ENCODE measurements at places on chromosomes 7 and 10. TPM values are rescaled to one million over a fixed set of nuclear protein-coding genes. Genes with fewer than 3 reads are reported as not detected.

GRCh38 chr7:87426160-87426559, 49.3 kb downstream of the ABCB4 start:
- no peaks in the 10 kb centered on the region for H3K27me3 ChIP-seq
- no peak for DNase-seq
- H3K4me1 ChIP-seq: no peaks in the 10 kb centered on the region
- H3K27ac ChIP-seq: no peak overlapping the region
- no peak overlapping the region for H3K4me3 ChIP-seq

KCP gene
- 0.13 TPM for total RNA-seq

- H3K4me3 ChIP-seq: no peak overlapping the region
- peaks cover 5% of the 10 kb centered on the region for H3K4me1 ChIP-seq
- H3K27ac ChIP-seq: no peak overlapping the region
- H3K27me3 ChIP-seq: no peaks in the 10 kb centered on the region
- no peaks in the 10 kb centered on the region for H3K36me3 ChIP-seq
Observed at GRCh38 chr7:16080131-16080530, 341.2 kb downstream of the CRPPA start.

WDFY4 gene
- total RNA-seq: 4.6 TPM

DNA sequence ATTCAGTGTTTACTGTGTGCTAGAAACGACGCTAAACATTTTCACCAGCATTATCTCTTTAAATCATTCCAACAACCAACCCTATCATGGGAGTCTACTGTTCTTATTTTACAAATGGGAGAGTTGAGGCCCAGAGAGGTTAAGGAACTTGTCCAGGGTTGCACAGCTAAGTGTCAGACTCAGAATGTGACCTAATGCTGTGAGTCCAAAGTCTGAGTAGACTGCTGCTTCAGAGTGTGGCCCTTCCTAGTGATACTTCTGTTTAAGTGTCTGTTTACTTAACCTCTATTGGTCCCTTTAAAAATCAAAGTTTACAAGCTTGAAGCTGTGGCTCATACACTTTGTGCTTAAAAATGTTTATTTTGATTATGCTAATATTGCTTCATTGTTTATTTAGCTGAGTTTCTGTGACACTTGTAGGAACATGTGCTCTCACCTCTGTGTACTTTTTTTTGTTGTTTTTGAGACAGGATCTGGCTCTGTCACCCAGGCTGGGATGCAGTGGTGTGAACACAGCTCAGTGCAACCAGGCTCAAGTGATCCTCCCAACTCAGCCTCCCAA, 84.4 kb upstream of the SYPL1 start:
- no peak overlapping the region for H3K27ac ChIP-seq
- no peak overlapping the region for H3K4me3 ChIP-seq
- H3K27me3 ChIP-seq: no peaks in the 10 kb centered on the region
- DNase-seq: no peak
- H3K4me1 ChIP-seq: peaks cover 14% of the 10 kb centered on the region

HTR7 gene
- 0.39 TPM for total RNA-seq

TMEM196 gene
- total RNA-seq: not detected

ANXA8 gene
- total RNA-seq: not detected

GRCh38 chr7:87156709-87157108, 4.5 kb downstream of the DMTF1 start:
- peak overlapping the region; percentile 17 for H3K27ac ChIP-seq
- no peak overlapping the region for H3K4me3 ChIP-seq
- no peaks in the 10 kb centered on the region for H3K36me3 ChIP-seq
- no peaks in the 10 kb centered on the region for H3K27me3 ChIP-seq

DNA sequence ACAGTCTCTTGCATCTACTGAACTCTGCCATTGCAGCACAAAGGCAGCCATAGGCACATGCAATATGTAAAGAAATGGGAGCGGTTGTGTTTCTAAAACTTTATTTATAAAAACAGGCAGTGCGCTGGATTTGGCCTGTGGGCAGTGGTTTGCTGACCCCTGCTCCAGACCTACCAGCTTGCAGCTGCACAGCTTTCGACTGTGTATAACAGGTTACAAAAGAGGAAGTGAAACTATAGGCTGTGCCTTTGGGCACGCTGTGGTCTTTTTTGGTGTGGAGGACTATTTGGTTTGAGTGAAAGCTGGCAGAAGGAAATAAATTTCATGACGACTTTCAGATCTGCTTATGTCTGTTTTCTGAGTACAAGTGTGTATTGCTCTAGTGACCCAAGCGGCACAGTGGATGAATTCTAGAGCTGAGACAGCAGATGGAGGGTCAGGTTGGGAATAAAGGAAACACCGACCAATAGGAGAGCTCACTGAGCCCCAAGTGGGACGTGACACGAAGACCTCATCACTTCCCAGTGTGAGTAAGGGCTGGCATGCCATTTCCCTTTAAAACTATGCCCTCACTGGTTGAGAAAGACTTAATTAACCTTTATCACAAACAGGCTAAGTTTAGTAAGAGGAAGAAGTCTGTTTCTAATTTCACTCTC, 152.7 kb downstream of the ANK3 start:
- H3K36me3 ChIP-seq: no peaks in the 10 kb centered on the region
- no peak overlapping the region for H3K4me3 ChIP-seq
- DNase-seq: no peak
- H3K27me3 ChIP-seq: no peaks in the 10 kb centered on the region
- peaks cover 25% of the 10 kb centered on the region for H3K4me1 ChIP-seq
- H3K27ac ChIP-seq: no peak overlapping the region

ENTPD1 gene
- 32.4 TPM for total RNA-seq

PCGF5 gene
- total RNA-seq: 57.5 TPM

DNA sequence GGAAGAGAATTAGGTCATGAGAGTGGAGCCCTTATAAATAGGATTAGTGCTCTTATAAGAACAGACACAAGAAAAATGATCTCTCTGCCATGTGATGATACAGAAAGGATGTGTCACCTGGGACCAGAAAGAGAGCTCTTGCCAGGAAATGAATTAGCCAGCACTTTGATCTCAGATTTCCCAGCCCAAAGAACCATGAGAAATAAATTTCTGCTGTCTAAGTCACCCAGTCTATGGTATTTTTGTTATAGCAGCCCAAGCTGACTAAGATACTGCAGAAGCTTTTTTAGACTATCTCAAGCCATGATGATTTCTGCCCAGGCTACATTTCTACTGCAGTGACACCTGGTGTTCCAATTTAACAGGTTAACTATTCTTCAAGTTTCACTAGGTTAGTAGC, 84.8 kb downstream of the RSU1 start:
- H3K36me3 ChIP-seq: no peaks in the 10 kb centered on the region
- H3K27me3 ChIP-seq: no peaks in the 10 kb centered on the region
- H3K27ac ChIP-seq: no peak overlapping the region
- DNase-seq: no peak

PRSS58 gene
- not detected for total RNA-seq

DNA sequence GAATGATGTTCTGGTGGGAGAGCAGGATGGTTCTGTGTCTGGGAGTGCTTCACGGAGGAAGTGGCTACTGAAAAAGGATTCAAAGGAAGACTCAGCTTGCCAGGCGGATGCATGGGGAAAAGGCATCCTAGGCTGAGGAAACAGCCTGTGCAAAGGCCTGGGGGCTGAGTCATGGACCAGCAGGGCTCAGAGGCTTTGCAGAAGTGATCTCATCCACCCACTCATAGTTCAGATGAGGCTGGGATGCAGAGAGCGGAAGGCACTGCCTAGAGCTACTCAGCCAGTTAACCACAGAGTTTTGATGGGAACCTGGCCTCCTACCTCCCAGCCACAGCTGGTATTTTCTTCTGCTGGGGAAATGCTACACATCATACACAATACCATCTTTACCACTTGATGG, 15.8 kb upstream of the ADAMTS14 start:
- no peak for DNase-seq
- H3K4me1 ChIP-seq: peaks cover 5% of the 10 kb centered on the region
- H3K27ac ChIP-seq: no peak overlapping the region
- no peak overlapping the region for H3K4me3 ChIP-seq
- peaks cover 2% of the 10 kb centered on the region for H3K27me3 ChIP-seq

DNA sequence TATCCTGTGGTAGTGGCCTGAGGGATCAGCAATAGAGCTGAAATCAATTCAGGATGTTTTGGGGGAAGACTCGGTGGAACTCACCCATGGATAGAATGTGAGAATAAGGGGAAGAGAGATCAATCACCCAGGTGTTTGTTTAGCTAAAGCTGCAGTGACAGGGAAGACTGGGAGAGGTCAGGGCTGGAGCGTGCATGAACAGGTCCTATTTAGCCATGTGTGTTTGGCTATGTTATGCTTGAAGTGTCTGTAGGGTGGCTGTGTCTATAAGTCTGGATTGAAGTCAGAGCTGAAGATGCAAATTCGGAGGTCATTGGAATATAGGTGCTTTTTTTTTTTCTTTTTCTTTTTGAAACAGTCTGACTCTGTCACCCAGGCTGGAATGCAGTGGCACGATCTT, 4.6 kb downstream of the ATP6V1F start:
- H3K36me3 ChIP-seq: peaks cover 16% of the 10 kb centered on the region
- H3K27ac ChIP-seq: no peak overlapping the region
- no peak overlapping the region for H3K4me3 ChIP-seq
- H3K4me1 ChIP-seq: peaks cover 31% of the 10 kb centered on the region
- no peak for DNase-seq

DNA sequence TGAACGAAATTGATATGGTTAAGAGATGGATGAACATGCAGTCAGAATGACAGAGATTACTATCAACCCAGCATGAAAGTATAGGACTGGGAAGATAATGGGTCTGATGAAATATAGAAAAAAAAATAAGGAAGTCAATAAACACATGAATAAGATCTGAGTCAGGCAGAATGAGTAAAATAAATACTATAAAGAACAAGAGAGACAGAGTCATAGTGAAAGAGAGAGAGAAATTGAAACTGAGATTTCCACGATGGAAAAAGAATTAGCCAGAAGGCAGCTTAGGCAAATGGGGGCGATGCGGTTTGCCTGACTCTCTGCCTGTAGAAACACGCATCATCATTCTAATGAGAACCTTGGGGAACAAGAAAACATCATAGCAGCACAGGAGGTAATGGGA, 26.6 kb downstream of the SEMA3D start:
- H3K27me3 ChIP-seq: no peaks in the 10 kb centered on the region
- no peak for DNase-seq
- no peak overlapping the region for H3K4me3 ChIP-seq
- no peak overlapping the region for H3K27ac ChIP-seq
- H3K4me1 ChIP-seq: no peaks in the 10 kb centered on the region

KIAA1217 gene
- 12.9 TPM for total RNA-seq

DNA sequence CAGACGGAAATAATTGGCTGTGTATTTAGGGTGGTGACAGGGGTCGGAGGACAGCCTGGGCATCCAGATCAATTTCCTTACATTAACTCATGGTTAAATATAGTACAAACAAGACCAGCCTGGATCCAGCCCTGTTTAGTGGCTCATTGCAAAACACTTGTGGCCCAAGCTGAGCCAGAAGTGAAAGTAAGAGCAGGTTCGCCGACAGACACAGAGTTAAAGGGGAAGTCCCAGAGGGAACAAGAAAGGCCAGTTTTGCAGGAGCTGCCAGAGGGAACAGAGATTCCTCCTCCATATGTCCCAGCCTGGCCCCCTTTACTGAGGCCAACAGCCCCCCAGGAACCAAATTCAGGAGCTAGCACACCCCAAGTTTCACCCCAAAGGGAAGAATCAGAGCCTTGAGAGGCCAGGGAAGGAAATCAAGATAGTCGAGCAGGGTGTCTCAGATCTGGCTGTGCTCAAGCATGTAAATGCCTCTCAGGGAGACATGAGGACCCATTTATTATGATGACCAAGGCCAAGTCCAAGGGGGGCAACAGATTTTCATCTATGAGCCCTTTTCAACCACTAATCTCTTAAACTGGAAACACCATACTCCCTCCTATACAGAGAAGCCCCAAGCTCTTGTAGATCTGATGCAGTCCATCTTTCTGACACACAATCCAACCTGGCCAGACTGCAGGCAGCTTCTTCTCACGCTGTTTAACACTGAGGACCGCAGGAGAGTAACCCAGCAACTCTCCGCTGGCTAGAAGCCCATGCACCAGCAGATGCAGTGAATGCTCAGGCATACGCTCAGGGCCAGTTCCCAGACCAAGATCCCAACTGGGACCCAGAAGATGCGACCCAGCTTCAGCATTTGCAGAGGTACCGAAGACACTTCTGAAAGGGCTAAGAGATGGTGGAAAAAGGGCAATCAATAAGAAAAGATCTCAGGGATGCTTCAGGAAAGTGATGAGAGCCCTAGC, 15.9 kb upstream of the ADCK2 start:
- H3K36me3 ChIP-seq: no peaks in the 10 kb centered on the region
- no peaks in the 10 kb centered on the region for H3K27me3 ChIP-seq
- H3K4me3 ChIP-seq: peak overlapping the region; percentile 38
- H3K27ac ChIP-seq: peak overlapping the region; percentile 65
- DNase-seq: no peak
- peaks cover 32% of the 10 kb centered on the region for H3K4me1 ChIP-seq

SPDYE2 gene
- total RNA-seq: not detected

PCLO gene
- total RNA-seq: 5.0 TPM

GRCh38 chr10:88374392-88375175, 208.5 kb downstream of the RNLS start:
- H3K27me3 ChIP-seq: no peaks in the 10 kb centered on the region
- DNase-seq: no peak
- no peaks in the 10 kb centered on the region for H3K36me3 ChIP-seq
- no peak overlapping the region for H3K4me3 ChIP-seq
- H3K27ac ChIP-seq: no peak overlapping the region
- H3K4me1 ChIP-seq: no peaks in the 10 kb centered on the region

DNA sequence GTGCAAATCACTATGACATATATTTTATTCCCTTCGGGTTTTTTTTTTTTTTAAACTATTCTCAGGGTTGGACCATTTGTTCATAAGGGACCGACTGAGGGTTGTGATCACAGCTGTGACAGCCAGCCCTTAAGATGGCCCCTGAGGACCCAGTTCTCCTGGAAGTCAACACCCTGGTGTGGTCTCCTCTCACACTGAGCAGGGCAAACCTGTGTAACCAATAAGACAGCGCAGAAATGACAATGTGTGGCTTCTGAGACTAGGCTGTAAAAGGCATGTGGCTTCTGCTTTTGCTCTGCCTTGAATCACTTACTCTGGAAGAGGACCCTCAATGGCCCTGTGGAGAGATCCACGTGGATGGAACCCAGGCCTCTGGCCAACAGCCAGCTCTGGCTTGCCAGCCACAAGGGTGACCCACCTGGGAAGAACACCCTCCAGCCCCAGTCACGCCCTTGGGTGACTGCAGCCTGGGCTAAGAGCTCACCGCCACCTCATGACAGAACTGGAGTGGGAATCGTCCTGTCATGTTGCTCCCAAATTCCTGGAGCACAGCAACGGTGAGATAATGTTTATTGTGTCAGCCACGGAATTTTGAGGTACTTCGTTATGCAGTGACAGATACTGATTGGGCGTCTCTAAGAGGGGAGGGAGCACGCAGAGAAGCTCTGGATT, 127.1 kb downstream of the CLEC2L start:
- H3K27ac ChIP-seq: no peak overlapping the region
- DNase-seq: no peak
- peaks cover 69% of the 10 kb centered on the region for H3K4me1 ChIP-seq
- no peaks in the 10 kb centered on the region for H3K27me3 ChIP-seq
- H3K36me3 ChIP-seq: peaks cover under 1% of the 10 kb centered on the region

Measured in esophagus muscularis mucosa (tissue), 4 donors.